Stomach (tissue), 19 donors: ENCODE measurements at places on chromosomes 12 and 14. TPM values are rescaled to one million over a fixed set of nuclear protein-coding genes. Genes with fewer than 3 reads are reported as not detected.

DNA sequence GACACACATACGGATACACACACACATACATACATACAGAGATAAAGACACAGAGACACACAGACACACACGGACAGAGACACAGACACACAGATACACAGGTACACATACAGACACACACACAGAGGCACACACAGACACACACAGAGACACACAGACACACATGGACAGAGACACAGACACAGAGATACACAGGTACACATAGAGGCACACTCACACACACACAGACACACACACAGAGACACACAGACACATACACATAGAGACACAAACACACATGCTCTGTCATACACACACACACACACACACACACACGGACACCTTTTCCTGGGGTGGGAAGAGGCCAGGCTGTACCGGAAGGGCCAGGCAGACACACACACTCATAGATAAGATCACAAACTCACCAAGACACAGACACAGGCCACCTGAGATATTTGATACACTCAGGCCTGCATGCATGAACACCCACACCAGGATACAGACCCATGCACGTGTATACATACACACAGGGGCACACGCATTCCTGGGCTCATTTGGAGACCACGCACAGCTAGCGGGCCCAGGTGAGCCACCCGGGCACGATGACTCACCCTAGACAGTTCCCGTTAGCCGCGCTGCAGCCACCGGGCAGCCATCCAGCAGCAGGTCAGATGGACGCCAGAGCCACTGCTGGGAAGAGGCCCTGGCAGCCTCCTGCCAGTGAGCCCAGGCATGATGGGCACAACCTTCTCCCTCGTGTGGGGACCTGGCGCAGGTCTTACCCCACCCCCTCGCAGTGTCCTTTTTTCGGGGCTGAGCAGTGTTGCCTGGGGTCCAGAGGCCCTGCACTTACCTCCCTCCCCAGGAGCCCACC is 1.8 kb upstream of the AHNAK2 start:
- peak; percentile 77 for DNase-seq

DBX2 gene
- total RNA-seq, result not detected

TC2N gene
- total RNA-seq, result 106 TPM

GRCh38 chr12:39395866-39396265 is 47.1 kb downstream of the KIF21A start:
- DNase-seq, result no peak

SLC6A12 gene
- total RNA-seq, result 1.7 TPM

- DNase-seq, result peak; percentile 75
Measured at GRCh38 chr12:109147954-109148353, 31.6 kb downstream of the ACACB start.

GRCh38 chr12:123064366-123064765 is 83.9 kb downstream of the ARL6IP4 start:
- DNase-seq, result no peak

DNA sequence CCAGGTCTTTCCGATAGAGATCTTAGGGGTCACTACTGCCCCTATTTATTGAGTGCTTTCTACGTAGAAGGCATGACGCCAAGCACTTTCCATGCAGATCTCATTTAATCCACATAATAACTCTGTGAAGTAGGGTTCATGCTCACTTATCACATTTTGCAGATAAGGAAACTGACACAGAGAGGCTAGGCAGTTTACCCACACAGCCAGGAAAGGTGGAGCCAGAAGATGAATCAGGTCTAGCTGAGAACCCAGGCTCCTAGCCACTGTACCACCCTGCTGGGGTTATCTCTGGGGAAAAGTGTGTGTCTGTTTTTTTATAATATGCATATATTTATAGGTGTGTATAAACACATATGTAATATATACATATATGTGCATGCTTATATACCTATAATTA is 83.6 kb downstream of the KSR2 start:
- DNase-seq, result no peak

GON7 gene
- 4.9 TPM for total RNA-seq

GRCh38 chr14:53306267-53306721 is 153.2 kb upstream of the DDHD1 start:
- DNase-seq, result peak; percentile 34

DNA sequence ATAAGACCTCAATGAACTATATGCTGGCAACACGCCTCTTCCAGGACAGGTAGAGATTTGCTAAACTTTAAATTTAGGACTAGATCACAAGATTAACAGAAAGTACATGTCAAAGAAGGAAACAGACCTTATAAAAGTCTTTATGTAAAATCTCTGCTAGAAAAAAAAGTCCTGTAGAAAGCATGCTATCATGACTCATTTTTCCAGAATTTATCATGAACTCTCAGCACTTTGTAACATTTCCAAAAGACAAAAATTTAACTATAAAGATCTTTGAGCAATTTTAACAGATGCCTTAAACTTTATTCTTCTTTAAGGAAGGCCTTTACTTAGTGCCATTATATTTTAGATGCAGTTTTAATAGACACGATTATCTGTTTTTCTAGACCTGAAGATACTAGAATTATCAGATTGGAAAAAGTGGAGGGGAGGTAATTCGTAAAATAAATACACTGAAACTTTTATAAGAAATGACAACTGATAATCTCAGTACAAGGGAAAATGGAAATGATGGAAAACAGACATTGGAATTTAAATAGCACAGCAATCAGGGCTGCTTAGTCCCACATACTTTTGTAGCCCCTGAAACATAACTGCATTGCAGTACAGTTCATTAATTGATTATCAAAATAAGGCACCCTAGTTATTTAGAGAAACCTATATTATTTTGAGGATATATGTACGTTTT is 92.0 kb downstream of the TTLL5 start:
- peak; percentile 3 for DNase-seq

GXYLT1 gene
- total RNA-seq, result 11.7 TPM

DNA sequence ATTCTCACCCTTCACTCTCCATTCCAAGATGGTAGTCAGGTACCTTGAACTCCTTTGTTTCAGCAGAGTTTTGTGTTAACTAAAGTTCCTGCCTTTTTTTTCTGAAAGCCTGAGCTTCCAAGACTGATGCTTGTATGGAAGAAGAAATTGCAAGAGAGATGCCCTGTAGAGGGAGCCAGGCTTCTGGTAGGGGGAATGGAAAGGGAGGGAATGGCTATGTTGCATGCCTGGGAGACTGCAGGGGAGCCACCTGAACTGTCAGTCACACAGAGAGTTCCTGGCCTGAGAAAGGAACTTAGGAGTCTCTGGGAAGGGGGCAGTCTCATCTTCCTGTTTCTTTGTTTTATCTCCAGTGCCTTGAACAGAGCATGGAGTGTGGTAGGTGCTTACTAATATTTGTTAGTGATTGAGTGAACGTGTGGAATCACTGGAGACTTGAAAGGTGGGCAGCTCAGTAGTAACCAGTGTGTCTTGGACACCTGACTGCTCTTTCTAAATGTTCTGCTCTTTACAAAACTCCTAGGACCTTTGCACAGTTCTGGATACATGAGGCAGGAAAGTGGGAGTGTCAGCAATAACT is 132.2 kb downstream of the ANO4 start:
- DNase-seq, result no peak

DNA sequence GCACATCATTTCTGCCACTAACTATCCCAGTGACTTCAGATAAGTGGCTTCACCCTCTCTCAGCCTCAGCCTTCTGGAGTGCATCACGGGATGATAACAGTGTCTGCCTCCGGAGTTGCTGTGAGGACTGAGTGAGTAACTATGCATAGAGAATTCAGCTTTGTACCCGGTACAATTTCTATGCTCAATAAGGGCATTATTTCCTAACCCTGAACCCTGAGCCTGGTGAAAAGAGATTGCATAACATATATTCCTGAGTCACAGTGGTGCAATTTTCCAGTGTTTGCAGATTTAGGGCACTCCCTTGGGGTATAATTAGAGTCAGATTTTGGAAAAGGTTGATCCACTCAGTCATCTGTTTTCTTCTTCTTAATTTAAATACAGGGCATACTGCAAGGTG is 181.1 kb downstream of the PTPN11 start:
- no peak for DNase-seq

GRCh38 chr12:19485240-19485639 is 45.9 kb downstream of the AEBP2 start:
- no peak for DNase-seq

- no peak for DNase-seq
Measured at GRCh38 chr12:10853776-10854175, 4.5 kb upstream of the PRR4 start.

DNA sequence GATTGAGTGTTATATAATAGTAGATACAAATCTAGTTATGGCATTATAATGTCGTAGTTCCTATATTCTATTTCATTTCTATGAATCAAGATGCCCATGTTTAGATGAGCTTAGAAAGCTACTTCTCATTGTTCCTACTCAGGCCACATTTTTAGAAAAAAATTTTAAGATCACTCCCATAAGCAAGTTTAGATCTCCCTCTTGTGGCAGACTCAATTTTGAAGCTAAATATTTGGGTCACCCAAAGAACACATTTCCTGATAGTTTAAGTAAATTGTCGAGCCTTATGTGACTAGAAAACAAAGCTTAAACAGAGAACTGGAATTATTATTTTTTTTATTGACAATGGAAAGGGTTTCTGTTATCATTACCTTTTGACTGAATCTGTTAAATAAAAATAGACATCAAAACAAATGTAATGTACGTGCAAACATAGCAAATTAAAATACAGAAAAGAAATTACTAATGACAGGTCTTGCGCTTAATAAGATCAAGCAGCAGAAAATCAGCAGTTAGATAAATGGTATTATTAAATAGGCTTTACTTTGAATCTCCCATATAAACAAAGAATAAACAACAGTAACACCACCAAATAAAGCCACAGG is 180.2 kb downstream of the ACSS3 start:
- peak; percentile 68 for DNase-seq

TMTC3 gene
- total RNA-seq, result 2.9 TPM

CFAP251 gene
- total RNA-seq, result not detected

DNA sequence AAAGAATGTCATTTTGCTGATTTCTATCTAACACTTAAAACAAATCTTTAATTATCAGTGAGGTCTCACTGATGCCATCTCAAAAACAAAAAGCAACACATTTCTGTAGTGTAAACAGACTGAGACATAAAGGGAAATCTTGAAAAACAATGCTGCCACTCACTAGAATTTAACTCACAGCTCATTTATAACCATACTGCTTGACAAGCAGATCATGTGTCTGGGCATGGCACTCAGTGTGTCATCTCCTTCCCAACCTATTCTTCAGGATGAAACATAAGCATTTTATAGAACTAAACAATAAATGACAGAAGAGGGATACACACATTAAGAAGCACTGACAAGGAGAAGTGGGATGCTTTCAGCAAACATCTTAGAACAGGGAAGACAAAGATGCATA is 22.4 kb downstream of the ATF7 start:
- DNase-seq, result no peak

TCL1A gene
- not detected for total RNA-seq

GRCh38 chr14:99552572-99553216 is 51.3 kb downstream of the CCDC85C start:
- peak; percentile 94 for DNase-seq

- DNase-seq, result no peak
Measured at GRCh38 chr12:107329569-107330324, 236.4 kb upstream of the CRY1 start.

GRCh38 chr14:88616697-88617096 is 53.9 kb downstream of the ZC3H14 start:
- DNase-seq, result no peak

GRCh38 chr14:85483037-85483436 is 46.9 kb upstream of the FLRT2 start:
- DNase-seq, result no peak

DEGS2 gene
- 36.2 TPM for total RNA-seq

STAT2 gene
- total RNA-seq, result 245 TPM

KRT2 gene
- not detected for total RNA-seq

- no peak for DNase-seq
Measured at GRCh38 chr14:75096959-75097358, 27.5 kb downstream of the ZC2HC1C start.

DNA sequence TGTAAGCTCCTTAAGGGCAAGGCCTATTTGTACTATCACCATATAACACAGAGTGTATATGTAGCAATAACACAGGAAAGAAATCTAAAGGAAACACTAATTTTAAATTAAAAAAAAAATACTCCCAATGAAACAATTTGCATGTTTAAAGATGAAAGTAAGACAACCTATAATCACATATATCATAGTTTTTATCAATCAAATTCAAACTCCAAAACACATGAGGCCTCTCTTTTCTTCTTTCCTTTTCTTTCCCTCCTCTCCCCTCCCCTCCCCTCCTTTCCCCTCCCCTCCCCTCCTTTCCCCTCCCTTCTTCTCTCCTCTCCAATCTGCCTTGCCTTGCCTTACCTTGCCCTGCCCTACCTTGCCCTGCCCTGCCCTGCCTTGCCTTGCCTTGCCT is 405.8 kb upstream of the RPL10L start:
- no peak for DNase-seq

- DNase-seq, result no peak
Measured at GRCh38 chr12:12717586-12718380, 615 bp downstream of the CDKN1B start.

DNA sequence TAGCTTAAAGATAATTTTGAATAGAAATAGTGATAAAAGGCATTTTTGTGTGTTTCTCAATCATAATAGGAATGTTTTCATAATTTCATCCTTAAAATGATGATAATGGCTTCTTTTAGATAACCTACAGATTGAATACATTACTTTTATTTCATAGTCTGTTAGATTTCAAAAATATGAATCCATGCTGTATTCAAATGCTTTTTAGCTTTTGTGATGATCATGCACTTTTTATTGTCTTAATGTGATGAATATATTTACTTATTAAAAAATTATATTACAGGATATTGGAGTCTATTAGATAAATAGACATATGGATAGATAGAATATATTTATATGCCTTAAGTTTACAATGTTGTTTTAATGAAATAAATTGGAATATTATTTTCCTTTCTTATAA is 886.8 kb upstream of the NOVA1 start:
- DNase-seq, result no peak

DNA sequence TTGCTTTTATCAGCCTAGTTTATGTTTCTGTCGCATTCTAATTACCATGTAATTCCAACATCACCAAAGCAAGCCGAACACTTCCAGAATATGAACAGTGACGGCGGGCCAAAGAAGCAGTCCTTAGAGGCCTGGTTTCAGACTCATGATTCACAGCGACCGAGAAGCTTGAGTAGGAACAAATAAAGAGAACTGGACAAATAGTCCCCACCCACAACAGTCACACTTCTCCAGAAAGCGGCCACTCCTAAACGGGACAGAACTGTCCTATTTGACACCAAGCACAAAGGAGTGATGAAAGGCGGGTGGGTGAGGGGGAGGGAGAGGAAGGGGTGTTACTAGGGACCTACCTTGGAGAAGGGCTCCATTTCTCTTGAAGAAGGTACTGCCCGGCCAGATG is 136.4 kb downstream of the FOXN3 start:
- no peak for DNase-seq

SERPINA10 gene
- not detected for total RNA-seq

DNA sequence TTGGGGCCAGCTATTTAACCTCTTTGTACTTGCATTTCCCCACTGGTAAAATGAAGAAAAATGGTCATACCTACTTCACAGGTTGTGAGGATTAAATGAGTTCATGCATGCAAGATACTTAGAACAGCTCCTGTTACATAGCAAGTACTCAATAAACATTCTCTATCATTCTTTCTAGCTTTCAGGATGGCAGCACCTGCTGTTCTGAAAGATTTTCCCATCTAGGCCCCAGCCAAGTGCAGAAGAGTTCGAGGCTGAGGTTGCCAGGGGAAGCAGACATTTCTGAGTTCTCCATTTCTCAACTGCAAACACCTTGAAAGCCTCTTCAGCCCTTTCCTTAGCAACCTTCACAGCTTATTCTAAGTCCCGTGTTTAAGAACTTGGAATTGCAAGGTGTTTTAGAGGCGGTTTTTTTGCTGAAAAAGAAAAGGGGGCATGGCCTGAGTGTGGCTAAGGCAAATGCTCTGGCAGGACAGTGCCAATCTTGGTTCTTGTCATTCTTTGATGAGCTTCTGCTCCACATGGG is 73.0 kb upstream of the PRMT8 start:
- DNase-seq, result no peak
